CD4-positive, alpha-beta T cell treated with Interleukin-17A for 1 hour (primary cell): ENCODE measurements at places on chromosomes 16 and 17.

DNA sequence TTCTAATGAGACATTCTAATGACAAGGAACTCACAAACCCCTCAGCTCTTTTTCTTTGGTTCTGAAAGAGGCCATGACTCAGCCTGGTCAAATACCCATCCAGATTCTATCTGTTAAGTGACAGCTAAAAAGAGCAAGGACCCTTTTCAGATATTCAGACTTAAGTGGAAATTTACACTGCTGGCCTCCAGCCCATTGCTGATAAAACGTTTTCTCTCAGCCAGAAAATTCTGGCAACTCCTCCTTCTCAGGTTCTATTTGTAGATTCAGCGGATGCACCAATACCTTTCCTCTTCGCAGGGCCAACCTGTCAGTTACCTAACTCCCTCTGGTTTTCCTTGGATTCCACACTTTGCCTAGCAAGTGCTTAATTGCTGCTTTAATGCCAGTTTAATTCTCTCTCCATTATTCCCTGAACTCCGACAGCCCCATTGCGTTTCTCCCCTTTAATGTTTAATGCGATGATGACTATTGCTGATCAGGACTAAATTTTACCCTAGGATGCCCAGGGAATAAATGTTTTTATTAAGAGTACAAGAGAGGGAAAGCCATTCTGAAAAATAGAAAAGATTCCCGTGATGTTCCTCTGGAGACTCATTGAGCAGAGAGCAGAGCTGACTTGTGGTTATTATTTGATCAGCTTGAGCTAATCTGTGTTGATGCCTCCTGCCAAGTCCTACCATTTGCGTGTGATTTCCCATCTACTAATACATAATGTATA is 35.9 kb upstream of the TOM1L1 start:
- no peak for DNase-seq

GRCh38 chr16:57352636-57353047 is 5.9 kb upstream of the CCL22 start:
- DNase-seq: no peak

DNA sequence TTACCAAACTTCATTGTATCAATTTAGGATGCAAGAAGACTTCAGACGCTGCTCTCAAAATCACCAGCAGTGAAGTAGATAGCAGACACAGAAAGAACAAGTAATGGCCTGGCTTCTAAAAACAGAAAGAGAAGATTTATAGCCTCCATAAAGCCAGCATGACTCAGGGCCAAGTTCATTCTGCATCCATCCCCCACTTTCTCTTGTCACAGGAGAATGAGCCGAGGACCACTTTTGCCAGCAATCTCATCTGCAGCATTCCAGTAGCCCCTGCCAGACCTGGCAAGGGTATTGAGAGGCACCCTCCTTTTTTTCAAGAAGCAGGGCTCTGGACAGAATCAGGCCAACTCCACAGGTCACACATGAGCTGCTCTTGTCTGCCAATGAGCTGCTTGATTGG is 355.4 kb upstream of the SOX9 start:
- no peak for DNase-seq

DNA sequence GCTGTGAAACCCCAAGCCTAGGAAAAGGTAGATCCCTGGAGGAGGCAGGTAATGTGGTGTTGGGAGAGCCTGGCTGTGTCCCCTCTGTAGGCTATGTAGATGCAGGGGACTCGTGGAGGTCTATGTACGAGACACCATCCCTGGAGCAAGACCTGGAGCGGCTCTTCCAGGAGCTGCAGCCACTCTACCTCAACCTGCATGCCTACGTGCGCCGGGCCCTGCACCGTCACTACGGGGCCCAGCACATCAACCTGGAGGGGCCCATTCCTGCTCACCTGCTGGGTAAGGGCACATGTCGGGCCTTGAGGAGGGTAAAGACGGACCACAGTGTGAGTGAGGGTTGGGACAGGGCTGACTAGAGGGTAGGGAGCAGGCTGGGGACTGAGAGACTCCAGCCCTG is 12.0 kb downstream of the ACE start:
- DNase-seq: no peak

GRCh38 chr17:34377078-34377823 is 14.2 kb upstream of the CCL1 start:
- no peak for DNase-seq

DNA sequence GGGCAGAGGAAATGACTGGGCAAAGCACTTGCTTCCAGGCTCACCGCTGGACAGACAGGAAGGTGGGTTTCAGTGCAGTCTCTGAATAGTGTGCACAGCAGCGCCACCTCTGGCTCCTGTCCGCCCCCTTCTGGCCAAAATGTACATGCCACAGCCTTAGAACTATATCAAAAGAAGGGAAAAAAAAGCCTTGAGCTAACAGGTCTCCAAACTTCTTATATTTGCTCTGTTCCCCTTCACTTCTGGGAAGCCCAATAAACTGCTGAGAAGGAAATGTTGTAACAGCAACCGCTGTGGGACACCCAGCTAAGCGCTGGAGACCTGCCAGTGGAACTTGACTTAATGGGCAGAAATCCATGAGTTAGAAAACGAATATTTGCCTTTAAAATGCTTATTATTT is 17.5 kb downstream of the COG7 start:
- peak; percentile 72 for DNase-seq

DNA sequence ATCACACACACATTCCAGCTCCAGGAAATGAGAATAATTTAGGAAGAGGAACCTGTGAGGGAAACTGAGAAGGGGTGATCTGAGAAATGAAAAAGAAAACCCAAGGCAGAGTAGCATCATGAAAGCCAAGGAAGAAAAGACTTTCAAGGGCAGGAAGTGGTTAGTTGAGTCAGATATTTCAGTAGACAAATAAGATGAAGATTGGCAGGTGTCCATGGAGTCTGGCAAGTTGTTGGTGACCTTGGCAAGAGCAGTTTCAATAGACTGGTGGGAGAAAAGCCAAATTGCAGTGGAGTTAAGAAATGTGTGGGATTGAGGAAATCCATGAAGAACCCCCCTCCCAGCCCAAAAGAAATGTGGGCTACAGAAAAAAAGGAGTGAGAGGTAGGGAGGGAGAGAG is 10.7 kb downstream of the GNAO1 start:
- peak; percentile 64 for DNase-seq

DNA sequence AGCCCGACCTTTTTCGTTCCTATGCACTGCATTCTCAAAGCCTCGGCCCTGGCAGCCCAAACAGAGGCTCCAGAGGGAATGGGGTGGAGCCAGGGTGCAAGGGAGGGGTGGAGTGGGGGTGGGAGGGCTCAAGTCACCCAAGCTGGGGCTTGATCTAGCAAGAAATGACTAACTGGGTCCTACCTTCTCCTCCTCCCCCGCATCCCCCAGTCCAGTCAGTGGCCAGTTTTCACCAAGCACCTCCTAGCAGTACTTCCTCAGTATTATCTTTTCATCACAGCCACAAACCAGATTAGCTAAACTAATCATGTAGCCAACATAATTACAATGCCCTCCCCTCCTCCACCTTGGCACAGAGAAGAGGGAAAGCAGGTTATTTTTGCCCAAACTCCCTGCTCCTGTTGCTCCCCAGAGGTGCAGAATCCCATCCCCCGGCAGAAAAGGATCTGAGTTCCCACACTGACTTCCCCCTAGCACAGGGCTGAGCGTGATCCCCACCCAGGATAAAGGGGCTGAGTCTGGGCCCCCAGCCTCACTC is 2.2 kb downstream of the JUP start:
- DNase-seq: no peak

GRCh38 chr16:693766-694165 is 3.6 kb upstream of the WDR24 start:
- no peak for DNase-seq

DNA sequence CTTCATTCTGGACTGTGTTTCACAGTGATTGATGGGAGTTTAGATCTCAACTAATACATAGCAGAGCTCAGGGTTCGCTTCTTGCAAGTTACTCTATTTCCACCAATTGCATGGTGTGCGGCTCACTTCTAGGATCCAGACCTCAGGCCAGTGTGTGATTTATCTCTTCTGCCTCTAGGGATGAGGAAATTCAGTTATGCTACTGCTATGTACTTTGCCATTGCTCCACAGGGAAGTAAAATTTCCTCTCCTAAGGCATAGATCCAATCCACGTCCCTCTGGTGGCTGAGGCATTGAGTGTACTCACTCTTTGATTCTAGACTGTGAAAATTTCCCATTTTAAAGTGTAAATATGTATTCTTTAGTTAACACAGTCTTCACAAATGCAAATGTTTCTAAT is 214.1 kb downstream of the HS3ST3B1 start:
- DNase-seq: no peak

DNA sequence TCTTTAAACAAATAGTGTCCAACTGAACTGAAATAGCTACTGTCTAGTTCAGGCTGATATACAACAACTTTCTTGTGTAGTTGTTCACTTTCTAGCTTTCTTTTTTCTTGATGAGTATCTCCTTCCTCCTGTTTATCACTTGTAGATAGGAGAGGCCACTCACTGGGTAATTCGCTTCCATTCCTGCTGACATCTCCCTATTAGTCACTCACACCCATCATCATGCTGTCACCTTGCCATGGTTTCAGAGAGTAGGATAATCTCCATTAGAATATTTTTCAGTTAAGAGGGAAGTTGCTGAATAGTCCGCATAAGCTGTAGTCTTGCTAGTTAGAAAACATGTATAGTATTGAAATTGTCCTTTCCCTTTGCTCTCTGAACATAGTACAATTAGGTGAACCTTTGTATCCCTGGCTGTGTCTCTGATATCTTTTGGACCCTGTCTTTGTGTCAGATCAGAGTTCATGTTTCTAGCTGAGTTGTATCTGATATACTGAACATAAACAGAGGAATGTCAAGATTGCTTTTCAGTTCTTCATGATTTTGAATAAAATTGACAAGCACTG is 64.4 kb upstream of the RASL10B start:
- no peak for DNase-seq

DNA sequence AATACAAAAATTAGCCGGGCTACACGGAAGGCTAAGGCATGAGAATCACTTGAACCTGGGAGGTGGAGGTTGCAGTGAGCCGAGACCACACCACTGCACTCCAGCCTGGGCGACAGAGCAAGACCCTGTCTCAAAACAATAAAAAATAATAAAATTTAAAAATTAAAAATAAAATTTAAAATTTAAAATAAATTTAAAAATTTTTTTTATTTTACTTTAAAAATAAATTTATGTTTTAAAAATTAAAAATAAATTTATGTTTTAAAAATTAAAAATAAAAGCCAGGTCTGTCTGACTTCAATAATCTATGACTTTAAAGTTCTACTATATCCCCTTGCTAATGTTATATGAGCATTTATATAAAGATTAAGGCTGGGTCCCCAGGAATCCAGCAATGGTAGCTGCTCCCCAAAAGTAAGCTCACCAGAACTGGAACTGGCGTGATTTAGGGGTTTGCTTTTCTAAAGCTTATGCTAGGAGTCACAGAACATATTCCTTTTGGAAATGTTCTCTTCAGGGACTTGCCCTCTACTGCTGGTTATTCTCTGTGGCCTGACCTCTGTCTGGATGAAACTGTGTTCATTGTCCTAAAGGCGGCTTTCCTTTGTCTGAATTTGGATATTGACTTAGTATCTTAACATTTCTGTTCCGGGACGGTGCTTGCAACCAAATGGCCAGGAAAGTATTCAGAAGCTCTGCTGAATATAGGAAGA is 140.2 kb upstream of the NOL11 start:
- DNase-seq: no peak

- peak; percentile 34 for DNase-seq
Measured at GRCh38 chr16:74999219-74999608, 390 bp downstream of the ZNRF1 start.

- no peak for DNase-seq
Measured at GRCh38 chr17:82167028-82167427, 45.6 kb downstream of the CCDC57 start.

GRCh38 chr16:58490065-58490464 is 9.9 kb upstream of the NDRG4 start:
- no peak for DNase-seq

- no peak for DNase-seq
Measured at GRCh38 chr16:21593530-21594289, 5.7 kb upstream of the METTL9 start.

GRCh38 chr17:8740486-8740885 is 4.2 kb downstream of the CCDC42 start:
- DNase-seq: peak; percentile 74

- DNase-seq: peak; percentile 46
Measured at GRCh38 chr17:81097134-81097942, 62.4 kb downstream of the BAIAP2 start.

- DNase-seq: no peak
Measured at GRCh38 chr17:61389670-61390478, 9.8 kb upstream of the TBX2 start.

GRCh38 chr17:51685287-51685909 is 425.1 kb downstream of the UTP18 start:
- no peak for DNase-seq
